ENCODE measurements at places on chromosomes 16 and 17.

DNA sequence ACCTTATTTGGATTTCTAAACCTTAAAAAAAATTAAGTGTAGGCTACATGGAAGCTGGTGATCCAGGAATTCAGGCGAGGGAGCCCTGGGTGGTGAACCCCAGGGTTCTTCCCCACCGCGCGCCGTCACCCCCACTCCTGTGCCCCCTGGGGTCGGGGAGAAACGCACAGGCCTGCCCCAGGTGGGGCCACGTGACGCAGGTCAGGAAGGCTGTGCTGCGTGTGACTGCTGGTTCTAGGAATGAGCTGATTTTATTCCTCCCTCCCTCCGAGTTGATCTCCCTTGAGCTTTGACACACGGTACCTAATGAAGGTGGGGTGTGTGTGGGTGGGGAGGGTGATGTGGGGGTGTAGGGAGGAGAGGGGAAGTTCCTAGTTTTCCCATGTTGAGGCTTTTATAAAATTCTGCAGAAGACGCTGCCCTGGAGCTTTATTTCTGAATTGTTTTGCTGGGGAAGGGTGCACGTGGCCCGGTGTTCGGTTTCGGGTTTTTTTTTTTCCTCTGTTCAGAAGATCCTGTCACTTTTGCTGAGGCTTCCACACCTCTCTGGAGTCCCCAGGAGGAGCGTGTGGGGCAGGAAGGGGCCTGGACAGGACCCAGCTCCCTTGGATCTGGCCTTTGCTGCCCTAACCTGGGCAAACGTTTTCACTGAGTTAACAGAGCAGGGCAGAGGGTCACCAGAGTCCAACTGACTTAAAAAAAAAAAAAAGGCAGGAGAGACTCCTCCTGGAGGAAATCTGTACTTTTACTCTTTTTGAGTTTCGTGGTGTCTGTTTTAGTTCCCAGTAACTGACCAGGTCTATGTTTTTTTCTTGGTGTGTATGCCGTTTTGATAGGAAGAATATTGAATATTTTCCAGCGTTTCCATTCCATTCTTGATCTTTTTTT lies 55.8 kb upstream of the GSE1 start:
- DNase-seq = peak; percentile 34

DNA sequence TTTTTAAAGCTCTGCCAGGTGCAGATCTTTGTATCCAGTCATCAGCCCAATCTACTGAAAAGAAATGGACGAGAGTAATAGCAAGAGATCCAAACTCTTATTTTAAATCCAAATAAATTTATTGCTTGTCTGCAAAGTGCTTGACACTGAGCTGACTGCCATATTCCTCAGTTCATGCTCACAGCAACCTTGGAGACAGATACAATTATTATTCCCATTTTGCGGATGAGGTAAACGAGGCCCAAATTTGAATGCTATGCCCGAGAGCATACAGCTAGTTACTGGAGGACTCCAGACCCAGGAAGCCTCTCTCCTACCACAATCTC lies 620 bp downstream of the NOB1 start:
- DNase-seq = no peak

DNA sequence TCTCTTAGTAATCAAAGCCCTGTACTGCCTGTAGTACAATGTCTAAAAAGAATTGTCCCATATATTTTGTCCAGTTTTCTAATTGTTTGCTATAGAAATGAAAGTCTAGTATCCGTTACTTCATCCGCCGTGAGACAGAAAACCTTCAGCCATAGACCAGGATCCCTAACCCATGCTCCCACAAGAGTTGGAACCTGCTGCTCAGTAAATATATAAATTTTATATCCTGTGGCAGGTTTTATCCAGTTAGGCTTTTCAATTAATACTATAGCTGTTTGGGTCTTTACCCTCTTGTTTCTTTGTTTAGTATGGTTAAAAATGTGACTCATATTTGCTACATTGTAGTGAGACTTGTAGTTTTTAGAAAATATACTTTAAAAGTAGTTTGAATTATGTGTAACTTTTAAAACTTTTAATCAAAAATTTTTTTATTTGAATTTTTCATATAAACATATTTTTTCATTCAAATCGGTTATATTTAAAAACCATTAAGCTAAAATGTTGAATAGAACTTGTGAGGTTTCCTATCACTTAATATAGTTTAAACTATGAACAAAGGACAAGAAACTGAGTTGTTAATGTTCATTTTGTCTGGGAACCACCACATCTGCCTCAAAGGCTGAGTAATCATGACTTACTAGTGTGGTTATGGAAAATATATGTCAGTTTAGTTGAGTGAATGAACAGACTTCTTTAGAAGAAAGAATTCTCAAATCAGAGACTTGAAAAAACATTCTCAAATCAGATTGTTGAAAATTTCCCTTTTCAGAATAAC lies 54.8 kb downstream of the VMP1 start:
- DNase-seq = no peak

DNA sequence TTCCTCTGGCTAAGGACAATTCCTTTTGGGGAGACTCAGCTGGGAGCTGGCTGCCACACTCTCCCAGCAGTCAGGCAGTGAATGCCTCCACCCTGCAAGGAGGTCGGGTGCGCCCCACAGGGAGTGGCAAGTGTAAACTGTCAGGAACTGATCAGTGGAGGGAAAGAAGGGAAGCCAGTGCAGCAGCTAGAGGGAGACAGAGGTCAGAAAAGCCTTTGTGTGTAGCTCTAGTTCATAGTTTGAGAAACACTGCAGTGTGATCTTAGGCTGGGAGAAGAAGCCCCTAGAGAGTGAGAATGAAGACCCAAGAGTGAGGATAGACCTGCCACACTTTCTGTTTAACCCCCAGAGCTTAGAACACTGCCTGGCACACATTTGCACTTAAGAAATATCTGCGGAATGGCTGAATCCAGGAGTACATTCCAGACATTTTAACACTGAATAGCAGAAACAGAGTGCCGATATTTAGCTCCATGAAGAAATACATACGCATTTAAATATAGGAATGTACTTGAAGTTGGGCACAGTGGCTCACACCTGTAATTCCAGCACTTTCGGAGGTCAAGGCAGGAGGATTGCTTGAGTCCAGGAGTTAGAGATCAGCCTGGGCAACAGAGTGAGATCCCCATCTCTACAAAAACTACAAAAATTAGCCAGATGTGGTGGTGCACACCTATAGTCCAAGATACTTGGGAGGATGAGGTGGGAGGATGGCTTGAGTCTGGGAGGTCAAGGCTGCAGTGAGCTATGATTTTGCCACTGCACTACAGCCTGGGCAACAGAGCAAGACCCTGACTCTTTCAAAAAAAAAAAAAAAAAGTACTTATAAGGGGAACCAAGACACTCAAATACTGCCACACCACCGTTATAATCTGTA lies 11.1 kb upstream of the SLC5A11 start:
- no peak for DNase-seq

DNA sequence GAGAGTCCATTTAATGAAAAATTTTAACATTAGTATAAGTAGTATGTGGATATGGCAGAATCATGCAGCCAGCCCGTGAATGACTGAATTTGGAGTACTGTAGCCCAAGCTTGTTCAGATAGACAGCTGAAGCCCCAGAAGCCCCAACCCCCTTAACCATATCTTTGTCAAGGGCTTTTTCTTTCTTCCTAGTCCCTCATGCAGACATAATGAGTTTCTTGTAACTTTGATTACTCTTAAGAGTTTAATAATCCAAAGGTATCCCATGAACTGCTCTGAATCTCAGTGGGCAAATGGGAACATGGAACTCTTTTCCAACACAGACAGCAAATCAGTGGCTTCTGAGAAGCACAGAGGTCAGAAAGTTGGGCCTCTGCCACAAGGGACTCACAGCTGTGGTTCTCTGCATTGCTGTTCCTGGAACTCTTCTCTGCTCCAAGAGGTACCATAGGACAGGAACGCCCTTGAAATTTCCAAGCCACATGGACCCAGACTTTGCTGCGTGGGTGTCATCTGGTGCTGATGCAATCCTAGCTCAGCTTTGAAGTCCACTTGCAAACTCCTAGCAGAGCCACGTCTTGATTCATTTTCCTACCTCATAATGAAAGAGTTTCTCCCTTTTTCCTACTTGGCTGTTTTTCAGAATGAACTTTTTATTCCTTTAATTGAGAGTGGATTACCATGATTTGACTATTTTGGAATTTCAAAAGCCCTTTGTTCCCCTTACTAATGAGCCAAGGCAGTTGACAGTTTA lies 18.1 kb downstream of the LYRM1 start:
- no peak for DNase-seq

GRCh38 chr17:7606280-7606679 lies 8.4 kb downstream of the FXR2 start:
- no peak for DNase-seq

DNA sequence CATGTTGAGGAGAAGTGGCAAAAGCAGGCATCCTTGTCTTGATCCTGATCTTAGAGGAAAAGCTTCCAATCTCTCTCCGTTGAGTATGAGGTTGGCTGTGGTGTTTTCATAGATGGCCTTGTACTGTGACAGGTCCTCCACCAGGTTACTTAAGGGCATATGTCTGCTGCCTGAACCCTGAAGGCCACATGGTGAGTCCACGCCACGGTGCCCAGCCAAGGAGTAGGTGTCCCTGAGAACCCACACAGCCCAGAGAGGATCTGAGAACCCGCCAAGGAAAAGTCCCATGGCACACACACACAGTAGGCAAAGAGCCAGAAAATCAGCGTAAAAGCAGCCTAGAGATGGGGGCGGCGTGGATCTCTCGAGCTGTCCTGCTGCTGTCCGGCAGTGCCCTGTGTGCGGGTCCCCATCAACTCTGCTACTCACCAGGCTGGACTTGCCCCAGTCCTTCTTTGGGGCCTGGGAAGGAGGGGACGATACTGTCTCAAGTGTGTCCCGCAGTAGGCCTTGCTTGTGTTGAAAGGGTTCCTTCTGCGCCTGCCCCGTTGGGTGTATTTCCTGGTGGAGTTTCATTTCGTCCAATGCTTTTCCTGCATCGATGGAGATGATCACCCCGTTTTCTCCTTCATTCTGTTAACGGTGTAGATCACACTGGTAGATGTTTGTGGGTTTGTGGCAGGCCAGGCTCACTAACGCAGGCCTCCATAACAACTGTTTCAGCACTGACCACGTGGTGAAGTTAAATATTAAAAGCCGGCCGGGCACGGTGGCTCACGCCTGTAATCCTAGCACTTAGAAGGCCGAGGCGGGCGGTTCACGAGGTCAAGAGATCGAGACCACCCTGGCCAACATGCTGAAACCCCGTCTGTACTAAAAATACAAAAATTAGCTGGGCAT lies 90.8 kb upstream of the DNAH17 start:
- no peak for DNase-seq

DNA sequence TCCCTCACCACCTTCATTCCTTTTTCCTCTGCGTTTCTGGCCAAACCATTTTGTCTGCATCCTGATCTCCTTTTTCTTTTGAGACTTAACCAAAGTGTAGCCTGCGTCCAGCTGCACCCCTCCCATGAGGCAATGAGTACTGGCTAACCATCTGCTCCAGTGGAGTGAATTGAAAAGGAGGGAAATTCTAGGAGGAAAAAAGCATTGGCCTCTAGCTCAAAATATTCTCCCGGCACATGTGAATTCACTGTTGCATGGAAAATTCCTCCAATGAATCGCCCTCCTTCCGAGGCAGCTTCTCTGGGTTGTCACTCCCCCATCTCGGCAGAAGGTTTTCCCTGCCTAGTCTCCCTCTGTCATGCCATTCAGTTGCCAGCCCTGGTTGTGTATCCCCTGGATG lies 5.6 kb downstream of the RAP1GAP2 start:
- DNase-seq = no peak

DNA sequence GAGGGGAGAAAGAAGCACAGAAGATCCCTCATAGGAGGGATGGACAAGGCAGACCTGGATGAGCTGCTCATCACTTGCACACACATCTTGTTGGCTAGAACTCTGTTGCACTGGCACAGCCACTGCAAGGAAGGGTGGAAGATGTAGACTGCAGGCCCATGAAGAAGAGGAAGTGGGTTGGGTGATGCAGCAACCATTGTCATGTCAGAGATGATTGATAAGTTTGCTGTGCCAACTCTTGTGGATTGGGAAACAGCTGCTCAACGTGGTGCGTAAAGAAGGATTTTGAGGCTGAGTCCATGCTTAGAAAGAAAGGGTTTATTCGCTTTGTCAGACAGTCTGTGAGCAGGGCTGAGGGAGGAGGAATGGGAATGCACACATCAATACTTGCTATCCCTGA lies 161.4 kb upstream of the MPHOSPH6 start:
- no peak for DNase-seq

- no peak for DNase-seq
Measured at GRCh38 chr17:7959503-7960253, 27.7 kb downstream of the CNTROB start.

DNA sequence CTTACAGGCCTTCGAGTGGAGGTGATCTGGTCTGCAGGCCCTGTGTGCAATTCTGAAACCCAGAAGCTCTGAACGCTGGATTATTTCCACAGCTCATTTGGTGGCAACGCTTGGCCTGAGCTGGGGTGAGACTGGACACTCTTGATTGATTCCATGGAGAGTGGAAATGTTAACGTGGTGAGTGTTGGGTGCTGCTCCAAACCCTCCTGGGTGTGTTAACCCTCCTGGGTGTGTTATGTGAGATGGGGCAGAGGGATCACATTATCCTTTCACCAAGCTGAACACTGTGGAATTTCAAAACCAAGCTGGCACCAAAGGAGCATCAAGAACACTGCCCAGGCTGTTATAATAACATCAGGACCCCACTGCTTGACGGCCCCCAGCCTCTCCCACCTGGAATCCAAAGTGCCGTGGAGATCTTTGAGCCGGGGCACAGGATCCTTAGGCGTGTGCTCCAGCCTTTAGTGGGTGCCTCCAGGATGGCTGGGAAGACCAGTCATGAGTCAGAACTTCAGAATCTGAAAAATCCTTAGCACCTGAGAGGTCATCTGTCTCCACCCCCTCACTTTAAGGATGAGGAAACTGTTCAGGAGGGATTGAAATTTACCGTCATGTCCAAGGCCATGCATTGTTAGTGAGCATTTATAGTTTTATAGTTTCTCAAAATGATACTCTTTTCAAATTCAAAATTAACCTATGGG lies 75.0 kb downstream of the RPTOR start:
- DNase-seq = no peak

DNA sequence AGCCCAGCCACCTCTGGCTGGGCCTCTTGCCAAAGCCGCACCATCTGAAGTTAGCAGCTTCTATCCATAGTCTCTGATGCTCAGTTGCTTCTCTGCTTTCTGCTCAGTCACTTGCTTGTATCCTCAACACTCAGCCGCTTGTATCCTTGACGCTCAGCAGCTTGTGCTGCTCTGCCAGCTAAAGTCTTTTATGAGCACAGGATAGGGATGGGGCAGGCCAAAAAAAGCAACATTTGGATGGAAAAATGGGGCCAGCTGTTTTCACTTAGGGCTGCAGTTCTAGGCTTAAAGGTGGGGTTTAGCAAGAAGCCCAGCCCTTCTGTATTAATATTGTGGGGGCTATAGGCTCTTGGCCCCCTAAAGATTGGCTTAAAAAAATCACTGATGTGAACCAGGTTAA lies 739.4 kb downstream of the CDH8 start:
- no peak for DNase-seq

DNA sequence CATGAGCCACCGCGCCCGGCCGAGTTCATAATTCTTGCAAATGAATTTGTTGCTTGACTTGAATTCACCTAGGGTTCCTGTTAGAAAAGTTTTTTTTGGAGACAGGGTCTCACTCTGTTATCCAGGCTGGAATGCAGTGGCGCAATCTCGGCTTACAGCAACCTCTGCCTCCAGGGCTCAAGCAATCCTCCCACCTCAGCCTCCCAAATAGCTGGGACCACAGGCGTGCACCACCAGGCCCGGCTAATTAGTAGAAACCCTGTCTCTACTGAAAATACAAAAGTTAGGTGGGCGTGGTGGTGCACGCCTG lies 99.8 kb downstream of the MYH11 start:
- DNase-seq = no peak

Data from activated CD4-positive, alpha-beta T cell treated with anti-CD3 and anti-CD28 coated beads for 1 hour (primary cell).